Stimulated activated CD4-positive, alpha-beta T cell treated with anti-CD3 and anti-CD28 coated beads, Interleukin-1b, Interleukin-23, amount 100 ng/mL, for 24 hours (primary cell): ENCODE measurements at places on chromosomes 2 and 18.

- DNase-seq = no peak
Measured at GRCh38 chr18:55862693-55863390, 274.9 kb upstream of the TCF4 start.

- no peak for DNase-seq
Measured at GRCh38 chr2:155115846-155116245, 417.4 kb downstream of the KCNJ3 start.

DNA sequence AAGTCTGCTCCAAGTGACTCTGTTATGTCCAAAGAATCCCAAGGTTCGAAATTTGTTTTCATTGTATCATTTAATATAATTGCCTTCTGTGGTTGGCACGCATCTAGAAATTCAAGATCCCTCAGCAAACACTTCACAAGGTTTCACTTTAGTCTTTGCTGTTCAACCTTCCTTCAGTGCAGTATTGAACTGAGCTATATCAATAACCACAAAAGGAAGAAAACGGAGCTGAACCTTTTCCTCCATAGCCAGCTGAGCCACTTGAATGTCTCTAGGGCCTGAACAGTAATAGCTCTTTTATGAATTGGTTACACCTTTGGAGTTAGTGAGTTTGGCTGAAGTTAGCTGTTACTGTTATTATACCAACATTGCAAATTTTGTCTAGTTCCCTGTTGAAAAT lies 357.7 kb upstream of the HNRNPA3 start:
- DNase-seq = no peak

GRCh38 chr2:137154946-137155345 lies 389.6 kb downstream of the THSD7B start:
- no peak for DNase-seq

DNA sequence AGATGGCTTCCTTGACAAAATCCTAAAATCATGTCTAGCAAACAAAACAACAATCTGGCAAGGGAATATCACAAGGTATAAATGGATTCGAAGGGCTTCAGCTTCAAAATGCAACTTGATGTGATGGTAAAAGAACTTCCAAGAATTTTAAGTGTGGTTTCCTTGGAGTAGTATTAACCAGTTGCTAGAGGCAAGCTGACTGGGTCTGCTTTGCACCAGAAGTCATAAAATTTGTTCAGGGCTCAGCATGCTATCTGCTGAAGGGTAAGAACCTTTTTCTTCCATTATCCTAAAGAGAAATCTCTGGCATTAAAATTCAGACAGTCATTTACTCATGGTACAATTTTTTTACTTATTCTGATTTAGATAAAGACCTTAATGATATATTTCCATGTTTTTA lies 516.7 kb downstream of the TXNL1 start:
- no peak for DNase-seq

DNA sequence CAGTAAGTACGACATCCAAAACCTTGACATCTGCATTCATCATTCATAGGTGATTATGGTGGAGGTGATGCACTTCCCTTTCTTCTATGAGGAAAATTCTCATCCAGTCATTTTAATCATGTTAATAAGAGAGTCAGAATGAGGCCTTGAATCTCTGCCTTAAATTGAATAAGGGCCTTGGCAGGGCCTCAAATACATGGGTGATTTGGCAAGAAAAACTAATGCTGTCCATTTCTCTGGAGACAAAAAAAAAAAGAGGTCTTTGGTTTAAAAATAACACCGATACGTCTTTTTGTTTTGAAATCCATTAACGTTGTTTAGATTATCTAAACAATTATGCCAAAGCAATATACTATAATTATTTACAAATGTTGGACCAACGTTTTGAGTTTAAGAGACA lies 8.1 kb downstream of the COLEC12 start:
- DNase-seq = no peak

DNA sequence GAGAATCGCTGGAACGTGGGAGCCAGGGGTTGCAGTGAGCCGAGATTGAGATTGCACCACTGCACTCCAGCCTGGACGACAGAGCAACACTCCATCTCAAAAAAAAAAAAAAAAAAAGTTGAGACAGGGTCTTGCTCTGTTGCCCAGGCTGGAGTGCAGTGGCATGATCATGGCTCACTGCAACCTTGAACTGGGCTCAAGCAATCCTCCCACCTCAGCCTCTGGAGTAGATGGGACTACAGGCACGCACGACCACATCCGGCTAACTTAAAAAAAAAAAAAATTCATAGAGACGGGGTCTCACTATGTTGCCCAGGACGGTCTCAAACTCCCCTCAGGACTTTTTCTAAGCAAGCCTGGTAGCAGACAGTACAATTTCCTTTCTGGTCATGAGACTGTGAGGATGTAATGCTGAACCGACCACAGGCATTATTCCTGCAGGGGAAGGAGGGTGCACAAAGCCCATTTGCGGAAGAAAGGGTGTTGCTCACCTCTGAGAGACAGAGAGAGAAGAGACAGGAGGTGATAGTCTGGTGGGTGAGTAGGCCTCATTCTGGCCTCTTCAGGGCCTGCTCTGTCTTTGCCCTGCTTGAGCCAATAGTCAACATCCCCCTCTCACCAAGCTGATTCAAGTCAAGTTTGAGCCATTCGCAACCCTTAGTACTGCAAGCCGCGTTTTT lies 205.3 kb downstream of the ZFP36L2 start:
- DNase-seq = no peak
